ENCODE measurements at places on chromosomes 16 and 17.

DNA sequence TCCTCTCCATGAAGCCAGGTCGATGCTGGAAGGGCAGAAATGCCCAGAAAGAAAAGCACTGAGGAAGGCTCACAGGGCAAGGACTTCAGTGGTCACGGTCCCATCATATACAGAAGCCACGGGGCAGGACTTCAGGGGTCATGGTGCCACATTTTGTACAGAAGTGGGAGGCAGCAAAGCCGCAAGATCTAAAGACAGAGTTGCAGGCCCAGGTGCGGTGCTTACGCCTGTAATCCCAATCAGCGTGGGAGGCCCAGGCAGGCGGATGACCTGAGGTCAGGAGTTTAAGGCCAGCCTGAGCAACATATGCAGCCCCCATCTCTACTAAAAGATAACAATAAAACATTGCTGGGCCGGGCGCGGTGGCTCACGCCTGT lies 96.0 kb downstream of the NXN start:
- no peak for DNase-seq

DNA sequence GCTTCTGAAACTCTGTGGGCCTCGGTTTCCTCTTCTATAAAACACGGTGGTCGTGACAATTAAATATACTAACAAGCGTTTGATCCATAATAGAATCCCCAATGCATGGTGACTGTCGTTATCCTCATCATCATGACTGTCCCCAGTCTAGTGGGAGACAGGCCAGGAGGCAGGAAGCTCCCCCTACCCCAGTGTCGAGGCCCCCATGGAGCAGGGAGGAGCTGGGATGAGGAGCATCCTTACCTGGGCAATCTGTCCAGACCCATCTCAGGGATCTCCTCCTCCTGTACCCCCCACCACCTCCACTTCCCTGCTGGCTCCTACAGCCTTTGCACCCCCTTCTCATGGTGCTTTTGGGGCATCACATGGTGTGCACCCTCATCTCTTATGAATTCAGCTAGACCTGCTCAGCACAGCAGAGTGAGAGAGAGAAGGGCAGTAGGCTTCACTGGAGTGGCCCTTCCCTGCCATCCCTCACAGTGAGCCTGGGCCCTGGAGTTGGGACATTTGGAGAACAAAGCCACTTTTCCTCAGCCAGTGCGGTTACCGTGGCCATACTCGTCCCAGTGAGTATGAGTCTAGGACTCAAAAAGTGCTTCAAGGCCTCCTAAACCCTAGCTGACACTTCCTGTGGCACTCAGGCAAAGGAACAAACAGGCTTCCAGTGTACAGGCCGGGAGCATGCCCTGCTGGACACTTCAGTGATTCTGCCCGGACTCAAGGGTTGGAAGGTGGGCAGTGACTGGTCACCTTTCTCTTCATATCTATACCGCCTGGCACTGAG lies 148.6 kb downstream of the CLEC16A start:
- no peak for DNase-seq

GRCh38 chr16:74603848-74604247 lies 3.1 kb downstream of the GLG1 start:
- no peak for DNase-seq

DNA sequence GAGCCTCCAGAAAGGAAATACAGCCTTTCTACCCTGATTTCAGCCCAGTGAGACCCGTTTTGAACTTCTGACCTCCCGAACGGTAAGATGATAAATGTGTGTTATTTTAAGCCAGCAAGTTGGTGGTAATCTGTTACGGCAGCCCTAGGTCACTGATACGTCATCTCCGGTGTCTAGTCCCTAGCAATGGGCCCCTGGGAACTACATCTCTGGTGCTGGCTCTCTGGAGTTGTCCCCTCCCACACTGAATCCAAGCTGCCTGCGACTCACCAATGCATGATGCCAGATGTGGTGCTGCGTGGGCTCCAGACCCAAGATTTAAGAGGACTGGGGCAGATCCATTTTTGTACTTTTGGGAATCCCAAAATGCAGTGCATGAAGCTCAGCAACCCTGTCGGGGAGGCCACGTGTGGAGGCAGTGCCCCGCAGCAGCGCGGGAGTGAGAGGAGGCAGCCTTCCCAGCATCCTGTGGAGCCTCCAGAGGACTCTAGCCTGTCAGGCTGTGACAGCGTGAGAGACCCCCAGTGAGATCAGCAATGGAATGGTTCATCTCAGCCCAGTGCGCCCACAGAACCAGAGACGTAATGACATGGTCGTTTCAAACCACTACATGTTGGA lies 43.6 kb upstream of the USP7 start:
- DNase-seq = no peak

DNA sequence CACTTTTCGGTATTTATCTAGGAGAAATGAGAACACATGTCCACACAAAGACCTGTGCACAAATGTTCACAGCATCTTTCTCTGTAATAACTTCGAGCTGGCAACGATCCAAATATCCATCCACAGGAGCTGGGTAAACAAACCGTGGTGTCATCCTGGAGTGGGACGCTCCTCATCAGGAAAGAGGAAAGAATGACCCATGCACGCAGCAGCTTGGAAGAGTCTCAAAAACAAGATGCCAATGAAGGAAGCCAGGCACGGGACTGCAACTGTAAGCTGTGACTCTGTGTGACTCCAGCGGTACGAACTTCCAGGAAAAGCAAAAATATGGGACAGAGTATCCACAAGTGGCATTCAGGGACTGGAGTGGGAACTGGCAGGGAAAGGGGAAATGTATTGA lies 36.7 kb upstream of the CIBAR2 start:
- no peak for DNase-seq

GRCh38 chr16:78294538-78295225 lies 195.2 kb downstream of the WWOX start:
- no peak for DNase-seq

DNA sequence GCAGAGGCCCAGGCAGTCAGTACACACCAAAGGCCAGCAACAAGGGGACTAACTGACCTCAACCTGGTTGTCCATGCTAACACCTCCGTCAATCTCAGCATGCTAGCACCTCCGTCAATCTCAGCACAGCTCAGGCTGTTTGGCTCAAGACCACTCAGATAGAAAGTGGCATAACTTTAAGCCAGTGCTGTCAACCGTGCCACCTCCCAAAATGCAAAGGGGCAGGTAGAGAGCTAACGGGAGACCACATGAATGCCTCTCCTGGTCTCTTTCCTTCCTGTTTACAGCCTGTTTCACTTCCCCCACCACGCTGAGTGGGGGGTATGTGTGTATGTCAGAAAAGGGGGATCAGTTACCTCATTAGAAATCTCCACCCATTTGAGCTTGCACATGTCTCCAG lies 3.3 kb downstream of the UBTF start:
- DNase-seq = no peak

DNA sequence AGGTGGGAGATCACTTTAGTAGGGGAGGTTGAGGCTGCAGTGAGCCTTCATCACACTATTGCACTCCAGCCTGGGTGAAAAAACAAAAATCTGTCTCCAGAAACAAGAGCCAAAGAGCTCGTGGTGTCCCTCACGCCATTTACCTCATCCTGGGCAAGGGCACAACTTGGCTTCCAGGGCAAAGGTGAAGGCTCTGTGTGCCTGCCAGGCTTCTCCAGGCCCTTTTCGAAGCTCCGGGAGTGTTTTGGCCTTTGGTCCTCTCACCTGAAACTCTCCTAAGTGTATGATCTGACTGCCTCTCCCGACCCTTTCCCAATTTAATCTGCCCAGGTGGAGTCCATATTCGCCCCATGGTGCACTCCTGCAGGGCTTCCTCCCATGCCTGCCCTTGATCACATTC lies 11.6 kb upstream of the CES3 start:
- DNase-seq = no peak

GRCh38 chr17:74098136-74099024 lies 105.1 kb upstream of the RPL38 start:
- DNase-seq = no peak

- no peak for DNase-seq
Measured at GRCh38 chr17:64564098-64564497, 57.3 kb downstream of the CEP95 start.

- DNase-seq = no peak
Measured at GRCh38 chr16:74700438-74701225, at the start of gene MLKL. Gene MLKL (minus strand): TSS chr16:74700862. CDS start chr16:74695757, 5,105 bp downstream.

- no peak for DNase-seq
Measured at GRCh38 chr17:80295146-80295545, 34.5 kb downstream of the RNF213 start.

DNA sequence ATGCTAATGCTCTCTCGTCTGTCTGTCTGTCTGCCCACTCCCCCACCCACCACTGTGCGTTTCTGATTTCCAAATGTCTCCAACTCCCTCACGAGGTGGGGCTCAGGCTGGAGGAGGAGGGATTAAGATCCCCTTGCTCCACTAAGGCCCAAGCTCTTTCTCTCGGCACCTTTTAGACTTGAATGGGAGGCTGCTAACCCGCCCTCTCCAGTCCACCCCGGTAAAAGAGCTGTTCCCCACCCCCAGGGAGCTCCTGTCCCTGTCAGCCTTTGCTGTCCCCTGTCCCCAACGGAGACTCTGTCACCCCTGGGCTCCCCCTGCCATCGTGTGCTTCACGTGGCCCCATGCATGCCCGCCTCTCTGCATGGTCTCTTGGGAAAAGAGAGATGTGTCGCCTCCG lies 68.5 kb upstream of the PLCG2 start:
- DNase-seq = no peak

GRCh38 chr17:31854672-31855071 lies 4.4 kb downstream of the COPRS start:
- DNase-seq = no peak

GRCh38 chr17:10127819-10128425 lies 70.5 kb downstream of the GAS7 start:
- DNase-seq = no peak

- DNase-seq = no peak
Measured at GRCh38 chr16:82979406-82980111, 352.8 kb downstream of the CDH13 start.

DNA sequence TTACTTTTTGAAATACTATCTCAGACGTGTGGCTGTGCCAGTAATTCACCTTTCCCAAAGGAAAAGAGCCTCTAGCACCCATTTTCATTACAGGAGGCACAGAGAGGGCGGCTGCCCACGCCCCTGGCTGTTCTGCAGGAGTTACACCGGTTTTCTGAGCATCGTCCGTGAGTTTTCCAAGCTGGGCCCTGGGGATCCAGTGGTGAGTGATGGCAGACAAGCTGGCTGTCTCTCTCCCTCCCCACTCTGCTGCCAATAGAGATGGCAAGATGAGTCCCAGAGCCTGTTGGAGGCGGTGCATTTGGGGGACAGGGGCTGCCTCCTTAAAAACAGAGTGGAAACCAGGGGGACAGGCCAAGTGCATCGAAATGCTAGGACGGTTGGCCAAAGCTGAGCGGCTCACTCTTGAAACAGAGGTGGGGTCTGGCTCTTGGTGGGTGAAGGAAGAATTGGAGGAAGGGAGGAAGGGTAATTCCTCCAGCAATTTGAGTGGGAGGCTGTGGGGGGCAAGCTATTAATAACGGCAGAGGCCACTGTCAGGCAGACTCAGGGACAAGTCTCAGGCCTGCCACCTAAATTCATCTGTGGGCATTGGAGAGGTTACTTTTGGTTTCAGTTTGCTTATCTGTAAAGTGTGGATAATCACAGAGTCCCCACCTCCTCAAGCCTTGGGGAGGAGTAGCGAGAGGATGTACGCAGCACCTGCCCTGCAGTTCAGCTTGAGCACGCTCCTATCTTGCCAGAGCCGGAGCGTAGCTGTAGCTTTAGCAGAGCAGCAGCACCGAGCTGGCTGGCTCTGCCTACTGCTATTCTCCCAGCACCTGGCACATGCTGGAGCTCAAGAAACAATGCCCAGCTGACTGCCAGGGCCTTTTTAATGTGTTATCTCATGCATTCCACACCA lies 7.5 kb upstream of the NOS2 start:
- DNase-seq = no peak

GRCh38 chr16:55021595-55022475 lies 91.2 kb downstream of the IRX5 start:
- no peak for DNase-seq

DNA sequence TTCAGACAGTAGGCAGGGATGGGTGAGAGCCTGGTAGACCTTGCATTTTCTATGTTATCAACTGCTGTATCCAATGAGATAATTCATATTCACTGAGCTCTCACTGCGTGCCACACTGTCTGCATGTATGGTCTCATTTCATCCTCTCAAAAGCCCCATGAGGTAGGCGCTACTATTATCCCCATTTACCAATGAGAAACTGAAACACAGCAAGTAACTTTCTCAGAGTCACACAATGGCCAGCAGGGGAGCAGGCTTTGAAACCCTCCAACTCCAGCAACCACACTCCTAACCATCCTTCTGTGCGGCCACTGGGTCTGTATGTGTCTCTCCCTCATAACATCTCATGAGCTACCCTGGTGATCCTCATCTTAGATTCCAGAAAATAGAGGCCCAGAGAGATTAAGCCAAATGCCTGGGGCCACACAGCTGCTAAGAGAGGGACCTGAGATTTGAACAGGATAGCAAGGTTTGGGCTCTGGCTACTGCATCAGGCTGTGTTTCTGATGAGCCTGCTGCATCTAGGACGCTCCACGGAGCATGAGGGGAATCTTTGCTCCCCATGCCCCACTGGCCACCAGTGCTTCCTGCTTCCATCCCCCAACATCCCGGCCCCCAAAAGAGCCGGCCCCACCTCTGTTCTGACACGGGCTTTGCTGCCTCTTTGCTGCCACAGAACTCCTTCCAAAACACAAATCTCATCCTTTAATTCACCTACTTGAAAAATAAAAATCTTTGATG lies 3.2 kb downstream of the CCR7 start:
- no peak for DNase-seq

GRCh38 chr16:26442321-26442720 lies 624.4 kb upstream of the C16orf82 start:
- DNase-seq = no peak

DNA sequence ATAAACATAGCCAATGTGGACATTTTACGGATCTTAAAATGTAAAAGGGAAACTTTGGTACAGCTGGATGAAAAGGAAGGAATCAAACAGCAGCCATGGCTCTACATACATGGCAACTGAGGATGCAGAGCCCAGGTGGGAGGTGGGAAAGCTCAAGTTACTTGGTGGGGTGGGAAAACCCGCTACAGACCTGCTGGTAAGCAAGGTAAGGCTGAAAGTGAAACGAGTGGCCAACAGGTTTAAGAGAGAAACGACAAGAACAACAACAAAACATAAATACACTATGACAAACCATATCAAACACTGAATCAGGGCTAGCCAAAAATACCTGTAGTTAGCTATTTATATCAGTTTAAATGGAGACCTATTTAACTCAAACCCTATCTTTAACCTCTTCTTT lies 185.3 kb downstream of the CEP112 start:
- no peak for DNase-seq

DNA sequence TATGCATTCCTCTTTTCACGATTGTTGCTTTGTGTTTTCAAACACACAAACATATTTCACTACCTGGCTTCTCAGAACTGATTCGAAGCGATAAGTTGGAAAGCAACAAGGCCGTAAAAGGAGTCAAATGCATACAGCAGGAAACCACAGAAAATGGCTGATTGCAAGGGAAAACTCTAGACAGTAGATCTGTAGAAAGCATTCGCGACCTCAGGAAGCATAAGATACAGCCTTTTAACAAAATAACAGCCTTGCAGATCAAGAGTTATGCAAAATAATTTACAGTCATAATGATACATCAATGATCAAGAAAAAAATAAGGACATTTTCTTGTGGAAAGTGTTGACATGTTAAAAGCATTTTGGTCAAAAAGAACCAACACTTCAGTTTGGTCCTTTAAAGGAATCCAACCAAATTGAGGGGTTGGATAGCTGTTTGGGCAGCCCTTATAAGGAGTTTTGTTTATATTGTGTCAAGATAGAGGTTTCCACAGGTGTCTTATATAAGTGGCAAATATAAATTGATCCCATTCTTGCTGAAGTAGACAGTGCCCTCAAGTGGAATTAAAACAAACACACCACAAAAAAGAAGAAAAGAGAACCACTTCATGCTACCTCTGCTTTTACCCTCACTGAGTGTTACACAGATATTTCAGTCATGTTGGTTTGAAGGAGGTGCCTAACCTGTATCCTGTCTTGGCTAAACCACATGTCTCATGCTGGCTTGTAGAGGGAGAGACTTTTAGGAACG lies 5.5 kb downstream of the CYLD start:
- no peak for DNase-seq
